Kidney epithelial cell (primary cell): ENCODE measurements at places on chromosomes 4 and X.

GRCh38 chrX:153772316-153773217 lies 8.3 kb upstream of the SRPK3 start:
- no peak for DNase-seq

- no peak for DNase-seq
Measured at GRCh38 chrX:153928846-153929245, 2.8 kb upstream of the ARHGAP4 start.

- DNase-seq: no peak
Measured at GRCh38 chr4:171650543-171650942, 162.7 kb upstream of the GALNTL6 start.

GRCh38 chrX:146181858-146182257 lies 364.2 kb downstream of the SLITRK2 start:
- DNase-seq: no peak

DNA sequence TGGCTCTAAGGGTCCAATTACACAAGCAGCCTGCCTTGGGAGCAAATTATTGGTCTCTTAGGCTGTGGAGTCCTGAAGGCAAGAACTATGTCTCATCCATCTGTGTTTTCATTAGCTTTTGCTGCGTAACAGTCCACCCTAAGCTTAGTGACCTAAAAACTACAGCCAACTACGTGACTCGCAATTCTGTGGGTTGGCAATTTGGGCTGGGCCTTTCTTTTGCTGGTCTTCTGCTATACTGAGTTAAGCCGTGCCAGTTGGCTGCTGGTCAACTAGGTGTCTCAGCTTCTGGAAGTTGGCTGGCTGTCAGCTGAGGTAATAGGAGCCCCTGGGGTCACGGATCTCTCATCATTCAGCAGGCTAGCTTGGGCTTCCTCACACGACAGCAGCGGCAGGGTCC lies 205.6 kb upstream of the S100G start:
- no peak for DNase-seq

DNA sequence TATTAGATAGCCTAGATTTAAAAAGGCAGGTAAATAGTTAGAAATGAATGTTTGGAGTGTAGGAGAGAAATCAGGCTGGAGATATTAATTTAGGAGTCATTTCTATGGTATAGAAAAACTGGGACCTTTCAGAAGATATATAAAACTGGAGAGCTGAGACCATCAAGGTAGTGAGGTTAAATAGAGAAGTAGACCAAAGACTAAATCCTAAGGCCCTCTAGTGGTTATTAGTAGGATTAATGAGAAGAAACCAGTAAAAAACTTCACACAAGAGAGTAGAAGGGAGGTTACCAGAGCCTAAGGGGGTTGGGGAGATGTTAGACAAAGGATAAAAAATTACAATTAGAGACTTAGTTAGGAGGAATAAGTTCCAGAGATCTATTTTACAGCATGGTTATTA lies 351.0 kb upstream of the SPANXN1 start:
- no peak for DNase-seq

DNA sequence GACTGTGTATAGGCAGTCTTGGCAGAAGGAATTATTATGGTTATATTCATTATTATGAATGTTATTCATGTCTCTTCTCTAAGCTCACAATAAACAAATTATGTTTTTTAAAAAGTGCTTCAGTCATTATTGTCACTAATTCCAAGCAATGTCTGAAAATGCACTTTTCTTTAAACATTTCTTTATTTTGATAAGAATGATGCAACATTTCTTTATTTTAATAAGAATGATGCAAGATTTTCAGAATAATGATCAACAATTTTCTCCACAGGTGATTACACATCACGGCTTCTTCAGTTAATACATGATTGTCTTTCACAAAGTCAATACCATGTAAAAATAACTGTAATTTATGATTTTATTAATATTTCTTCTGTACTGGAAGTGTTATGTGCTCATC lies 22.7 kb downstream of the MAGEA4 start:
- DNase-seq: no peak

GRCh38 chr4:42074294-42074693 lies 78.2 kb downstream of the BEND4 start:
- DNase-seq: no peak

- no peak for DNase-seq
Measured at GRCh38 chr4:36133658-36134057, 110.7 kb downstream of the ARAP2 start.

DNA sequence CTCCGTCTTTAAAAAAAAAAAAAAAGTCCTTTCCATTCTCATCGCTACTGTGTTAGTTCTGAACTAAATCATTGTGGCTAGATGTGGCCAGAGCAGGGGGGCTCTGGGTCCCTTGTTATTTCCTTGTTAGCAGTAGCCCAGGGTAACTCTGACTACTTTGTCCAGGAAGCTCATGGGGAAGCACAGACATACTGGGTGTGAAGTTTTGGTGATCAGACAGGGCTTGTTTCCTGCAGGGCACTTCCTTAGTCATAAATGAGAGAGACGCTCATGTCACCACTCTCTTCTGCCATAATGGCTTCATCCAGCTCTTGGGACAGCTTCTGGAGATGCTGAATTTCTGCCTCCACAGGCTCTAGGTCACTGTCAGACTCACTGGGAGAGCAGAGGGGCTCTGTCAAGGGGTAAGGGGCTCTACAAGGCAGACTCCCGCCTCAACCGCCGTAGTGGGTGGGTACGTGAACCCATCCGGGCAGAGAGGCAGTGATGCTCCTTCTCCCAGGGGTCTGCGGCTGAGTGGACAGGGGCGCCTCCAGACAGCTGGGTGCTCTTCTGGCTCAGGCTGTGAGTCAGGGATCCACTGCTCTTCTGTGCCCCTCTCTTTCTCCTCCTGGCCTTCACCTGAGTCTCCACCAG lies 12.9 kb downstream of the STIM2 start:
- DNase-seq: no peak

GRCh38 chr4:110678517-110679227 lies 55.8 kb upstream of the PITX2 start:
- no peak for DNase-seq

GRCh38 chr4:177512646-177513045 lies 70.4 kb upstream of the AGA start:
- no peak for DNase-seq

- no peak for DNase-seq
Measured at GRCh38 chrX:57651169-57651919, 28.7 kb downstream of the NLRP2B start.

- DNase-seq: no peak
Measured at GRCh38 chr4:184400375-184400870, 73.9 kb downstream of the IRF2 start.

DNA sequence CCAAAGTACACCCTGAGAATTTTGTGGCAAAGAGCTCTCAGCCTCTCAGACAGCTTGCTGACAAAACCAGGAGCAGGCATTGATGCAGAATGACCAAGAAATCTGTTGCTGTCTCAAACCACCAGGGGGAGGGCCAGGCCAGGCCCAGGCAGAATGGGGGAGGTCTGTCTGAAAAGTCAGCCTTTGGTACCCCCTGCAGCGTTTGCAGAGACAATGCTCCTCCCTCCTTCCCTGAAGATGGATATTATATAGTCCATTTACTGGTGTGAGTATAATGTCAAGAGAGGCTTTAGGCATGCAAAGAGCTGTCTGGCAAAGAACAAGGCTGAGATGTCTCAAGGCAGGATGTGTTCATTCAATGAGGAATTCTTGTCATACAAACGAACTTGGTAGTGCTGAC lies 52.9 kb upstream of the TRPC5OS start:
- no peak for DNase-seq

DNA sequence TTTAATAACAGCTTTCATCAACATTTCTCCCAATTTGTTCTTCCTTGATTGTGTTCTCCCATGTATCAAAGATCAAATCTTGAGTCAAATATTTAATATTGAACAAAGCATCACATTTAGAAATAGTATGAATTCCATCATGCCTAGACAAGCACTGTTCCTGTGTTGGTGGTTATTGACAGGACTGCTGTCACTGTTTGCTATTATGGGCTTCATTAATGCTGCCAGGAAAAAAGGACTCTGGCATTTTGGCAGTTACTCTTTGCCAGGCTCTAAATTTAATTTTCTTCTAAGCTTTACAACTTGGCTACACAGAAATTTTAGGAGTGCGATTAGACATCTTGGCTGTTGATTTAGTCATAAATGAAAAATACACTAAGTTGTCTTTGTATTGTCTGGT lies 295.9 kb upstream of the NRK start:
- DNase-seq: no peak

DNA sequence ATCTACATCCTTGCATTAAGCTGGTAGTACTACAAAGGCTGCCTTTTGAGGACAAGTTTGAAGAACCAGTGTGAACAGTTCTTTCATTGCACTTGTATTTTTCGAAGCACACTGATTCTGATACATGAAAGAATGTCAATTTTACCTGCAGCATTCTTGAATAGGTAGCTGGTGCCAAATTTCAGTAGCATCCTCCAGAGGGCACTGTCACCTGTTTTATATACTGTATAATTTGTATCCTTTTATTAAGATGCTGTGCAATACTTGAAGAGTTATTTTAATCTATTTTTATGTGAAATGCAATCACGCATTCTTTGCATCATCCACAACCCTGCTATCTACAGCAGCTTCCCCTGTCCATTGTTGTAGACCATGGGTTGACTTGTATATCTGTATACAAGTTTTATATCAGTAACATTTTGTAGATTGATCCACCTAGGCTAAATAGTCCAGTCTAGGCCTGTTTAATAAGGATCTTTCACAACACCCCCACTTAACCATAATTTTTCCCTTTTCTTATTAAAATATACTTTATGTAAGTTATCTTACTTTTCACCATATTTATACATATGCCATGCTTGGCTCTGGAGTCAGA lies 325.7 kb downstream of the PCDH7 start:
- DNase-seq: no peak

DNA sequence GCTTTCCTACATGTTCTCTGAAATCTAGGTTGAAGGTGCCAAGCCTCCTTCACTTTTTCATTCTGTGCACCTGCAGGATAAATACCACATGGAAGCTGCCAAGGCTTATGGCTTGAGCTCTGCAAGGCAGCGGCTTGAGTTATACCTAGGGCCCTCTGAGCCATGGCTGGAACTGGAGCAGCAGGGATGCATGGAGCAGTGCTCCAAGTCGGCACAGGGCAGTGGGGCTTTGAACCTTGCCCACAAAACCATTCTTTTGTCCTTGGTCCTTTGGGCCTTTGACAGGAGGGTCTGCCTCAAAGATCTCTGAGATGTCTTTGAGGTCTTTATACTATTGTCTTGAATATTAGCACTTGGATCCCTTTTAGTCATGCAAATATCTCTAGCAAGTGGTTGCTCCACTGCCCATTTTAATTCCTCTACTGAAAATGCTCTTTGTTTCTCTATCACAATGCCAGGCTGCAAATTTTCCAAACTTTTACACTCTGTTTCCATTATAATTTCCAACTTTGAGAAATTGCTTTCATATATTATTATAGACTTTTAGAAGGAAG lies 536.2 kb upstream of the KLHL4 start:
- DNase-seq: no peak

GRCh38 chrX:11421805-11422524 lies 128.8 kb downstream of the AMELX start:
- DNase-seq: no peak

- no peak for DNase-seq
Measured at GRCh38 chr4:14465507-14465906, 536.8 kb upstream of the CPEB2 start.

DNA sequence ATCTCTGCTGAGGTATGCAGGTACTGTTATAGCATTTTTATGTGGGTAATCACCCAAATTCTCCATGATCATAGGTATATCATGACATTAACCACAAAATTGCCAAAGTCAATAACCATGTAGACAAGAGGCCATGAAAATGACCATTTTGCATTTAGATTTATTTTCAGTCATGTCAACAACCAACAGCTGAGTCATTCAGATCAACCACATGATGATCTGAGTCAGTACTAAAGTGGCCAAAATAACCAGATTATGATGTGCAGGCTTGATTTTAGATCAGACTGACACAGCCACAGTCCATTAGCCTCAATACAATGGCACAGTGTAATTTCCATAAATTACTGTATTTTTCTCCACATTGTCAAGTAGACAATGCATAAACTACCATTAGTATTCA lies 240.5 kb downstream of the GRIA3 start:
- DNase-seq: peak; percentile 32

GRCh38 chr4:6475492-6476020 lies 3.1 kb upstream of the PPP2R2C start:
- DNase-seq: no peak

DNA sequence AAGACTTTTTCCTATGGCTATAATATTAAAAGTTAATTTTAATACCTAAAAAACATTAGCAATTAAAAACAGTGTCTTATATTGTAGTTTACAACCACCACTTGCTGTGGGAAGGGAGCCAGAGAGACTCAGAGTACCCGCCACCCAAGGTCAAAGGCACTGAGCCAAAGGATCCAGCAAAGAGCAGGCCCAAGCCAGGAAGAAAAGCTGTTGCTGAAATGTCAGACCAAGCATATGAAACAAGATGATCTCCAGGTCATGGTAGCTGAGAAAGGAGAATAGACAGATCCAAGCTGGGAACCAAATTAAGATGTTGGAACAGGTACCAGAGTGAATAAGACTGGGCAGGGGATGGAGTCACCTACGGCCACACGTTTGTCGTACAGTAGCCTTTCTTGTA lies 18.8 kb upstream of the ATOH1 start:
- no peak for DNase-seq

GRCh38 chr4:81684352-81684751 lies 212.6 kb upstream of the RASGEF1B start:
- no peak for DNase-seq

- DNase-seq: no peak
Measured at GRCh38 chr4:173505924-173506518, 24.0 kb downstream of the HAND2 start.
